ENCODE measurements at places on chromosomes 12 and 14.

DNA sequence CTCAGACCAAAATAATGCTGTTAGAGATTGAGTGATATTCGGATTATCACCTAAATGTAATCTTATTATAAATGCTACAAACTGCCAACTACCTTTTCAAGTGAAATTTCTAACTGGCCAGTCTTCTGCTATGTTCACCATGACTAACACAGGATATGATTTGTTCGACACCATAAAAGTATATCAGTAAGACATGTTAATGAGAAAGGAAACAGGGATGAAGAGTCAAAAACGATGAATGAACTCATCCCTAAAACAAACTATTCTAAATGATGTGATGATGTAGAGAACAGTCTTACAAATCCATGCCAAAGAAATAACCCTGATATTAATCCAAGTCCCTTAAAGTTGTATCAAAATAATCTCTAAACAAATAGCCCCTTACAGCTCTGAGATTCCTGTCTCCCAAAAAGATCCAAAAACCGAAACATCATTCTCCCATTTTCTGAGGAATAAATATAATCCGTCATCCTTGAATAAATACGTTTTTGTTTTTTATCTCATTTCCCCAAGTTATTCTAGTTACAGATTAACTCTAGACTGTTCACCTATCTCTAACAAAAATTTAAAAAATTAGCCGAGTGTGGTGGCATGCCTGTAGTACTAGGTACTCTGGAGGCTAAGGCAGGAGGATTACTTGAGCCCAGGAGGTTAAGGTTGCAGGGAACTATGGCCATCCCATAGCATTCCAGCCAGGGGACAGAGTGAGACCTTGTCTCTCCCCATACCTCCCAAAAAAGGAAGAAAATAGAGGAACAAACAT is 9.1 kb downstream of the SCAF11 start:
- DNase-seq = no peak

- DNase-seq = no peak
These were observed 118.1 kb downstream of the SLC38A1 start for GRCh38 chr12:46150735-46151134.

DNA sequence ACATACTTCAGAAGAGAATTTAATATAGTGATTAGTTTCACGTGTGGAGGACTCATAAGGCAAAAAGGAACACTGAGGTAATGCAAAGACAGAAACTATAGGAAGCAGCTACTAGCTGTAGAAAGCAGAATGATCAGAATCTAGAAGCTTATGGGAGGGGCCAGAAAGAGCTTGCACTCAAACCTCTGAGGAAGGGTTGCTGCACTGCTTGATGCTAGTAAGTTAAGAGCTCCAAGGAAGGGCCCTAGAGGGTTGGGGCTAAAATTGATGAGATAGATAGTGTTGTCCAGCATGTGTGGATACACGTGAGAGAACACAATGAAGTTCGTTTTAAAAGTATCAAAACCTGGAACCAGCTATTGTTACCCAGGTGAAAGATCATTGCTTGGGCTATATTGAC is 311.1 kb downstream of the SLC6A15 start:
- no peak for DNase-seq

- DNase-seq = no peak
These were observed 74.7 kb downstream of the PRORP start for GRCh38 chr14:35197015-35197414.

GRCh38 chr12:25320123-25321006 is 69.6 kb upstream of the KRAS start:
- no peak for DNase-seq

GRCh38 chr12:123143736-123144461 is 7.0 kb downstream of the PITPNM2 start:
- no peak for DNase-seq

DNA sequence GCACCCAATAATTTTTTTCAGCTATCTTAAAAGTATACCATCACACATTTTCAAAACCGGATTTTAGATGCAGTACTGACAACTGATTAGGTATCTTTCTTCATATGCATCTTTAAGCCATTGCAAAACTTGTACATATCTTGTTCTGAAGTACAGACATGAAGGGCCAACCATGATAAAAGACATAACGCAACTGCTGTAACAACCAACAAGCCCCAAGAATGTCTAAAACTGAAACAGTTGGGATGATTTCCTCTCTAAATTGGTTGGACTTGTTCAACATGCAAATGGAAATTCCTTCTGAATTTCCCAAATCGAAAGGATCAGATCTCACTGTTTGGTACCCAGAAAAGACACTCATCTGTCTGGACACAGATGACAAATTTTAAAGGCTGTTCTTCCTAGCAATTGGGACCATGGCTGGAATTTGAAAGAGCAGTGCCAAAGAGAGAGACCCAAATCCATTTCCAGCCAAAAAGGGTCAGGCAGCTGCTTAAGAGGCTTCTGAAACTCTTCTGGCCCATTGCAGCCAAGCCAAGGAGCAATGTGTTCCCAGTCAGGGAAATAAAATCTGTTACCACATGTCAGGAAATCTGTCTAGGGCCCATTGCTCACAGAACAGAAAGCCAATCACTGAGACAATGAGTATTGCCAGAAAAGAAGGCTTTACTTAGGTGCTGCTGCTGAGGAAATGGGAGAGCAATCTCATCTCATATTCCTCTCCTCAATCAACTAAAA is 1122.4 kb upstream of the USP15 start:
- no peak for DNase-seq

DNA sequence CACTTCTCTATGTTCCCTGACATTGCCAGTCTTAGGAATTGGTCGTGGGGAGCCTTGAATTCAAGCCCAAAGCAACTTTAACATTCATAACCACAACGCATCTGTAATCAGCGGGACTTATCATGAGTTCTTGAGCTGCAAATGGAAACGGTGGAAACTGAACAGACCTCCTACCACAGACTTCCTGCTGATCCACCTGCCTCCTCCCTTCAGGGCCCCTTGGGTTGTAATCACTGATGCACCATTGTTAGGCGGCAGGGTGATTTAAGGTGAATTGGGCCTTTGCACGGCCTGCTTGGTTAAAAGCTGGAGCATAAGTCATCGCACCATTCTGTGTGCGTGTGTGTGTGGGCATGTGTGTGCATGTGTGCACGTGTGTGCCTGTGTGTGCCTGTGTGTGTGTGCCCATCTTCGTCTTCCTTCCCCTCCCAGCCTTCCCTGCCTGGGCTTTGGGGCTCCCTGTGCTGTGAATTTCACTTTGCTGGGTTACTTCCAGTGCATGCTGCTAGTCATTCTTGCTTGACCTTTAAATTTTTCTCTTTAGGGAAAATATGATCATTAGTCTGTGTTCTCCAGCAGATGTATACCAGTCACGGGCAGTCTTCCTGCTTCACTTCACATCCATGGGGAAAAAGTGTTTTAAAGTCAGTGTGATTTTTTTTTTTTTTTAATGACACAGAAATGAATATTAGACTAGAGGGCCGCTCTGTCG is 29.1 kb downstream of the CHST11 start:
- no peak for DNase-seq

DNA sequence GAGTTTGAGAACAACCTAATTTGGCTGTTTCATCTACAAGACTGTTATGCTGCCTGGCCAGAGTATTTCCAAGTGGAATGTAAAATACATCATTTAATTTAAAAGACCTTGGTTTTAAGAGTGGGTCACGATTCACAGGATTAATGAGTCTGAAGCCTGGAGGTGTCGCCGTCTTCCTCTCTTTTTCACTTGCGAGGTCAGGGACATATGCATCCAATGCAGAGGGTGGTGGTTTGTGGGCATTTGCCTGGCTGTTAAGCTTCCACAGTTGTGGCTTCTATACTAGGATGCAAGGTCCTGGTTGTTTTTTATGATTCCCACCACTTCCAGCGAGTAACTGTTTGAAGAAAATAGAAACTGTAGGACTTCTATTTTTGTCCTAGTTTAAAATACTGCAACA is 22.8 kb upstream of the RASSF3 start:
- DNase-seq = no peak

- no peak for DNase-seq
These were observed 153.0 kb downstream of the NOVA1 start for GRCh38 chr14:26444822-26445221.

GRCh38 chr12:59844750-59845149 is 248.9 kb downstream of the SLC16A7 start:
- DNase-seq = no peak

DNA sequence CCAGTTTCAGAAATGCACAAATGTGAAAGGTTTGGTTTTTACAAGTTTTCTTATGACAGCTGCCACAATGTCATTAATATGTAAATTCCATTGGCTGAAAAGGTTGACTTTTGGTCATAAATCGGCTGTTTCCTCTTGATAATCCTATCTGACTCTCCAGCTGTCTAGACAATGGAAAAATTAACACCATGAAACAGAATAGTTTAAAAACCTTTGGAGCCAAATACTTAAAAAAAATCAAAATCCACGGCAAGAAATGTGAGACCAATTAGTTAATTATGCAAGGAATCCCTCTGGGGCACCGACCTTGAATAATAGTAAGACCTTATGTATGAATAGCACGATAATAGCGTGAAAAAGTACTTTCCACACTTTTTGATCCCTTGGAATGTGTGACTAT is 138.0 kb downstream of the ZNF664 start:
- DNase-seq = no peak

- no peak for DNase-seq
These were observed 413.1 kb downstream of the ZFP36L1 start for GRCh38 chr14:68379510-68380328.

GRCh38 chr12:51441583-51441982 is 17.0 kb downstream of the SLC4A8 start:
- no peak for DNase-seq

DNA sequence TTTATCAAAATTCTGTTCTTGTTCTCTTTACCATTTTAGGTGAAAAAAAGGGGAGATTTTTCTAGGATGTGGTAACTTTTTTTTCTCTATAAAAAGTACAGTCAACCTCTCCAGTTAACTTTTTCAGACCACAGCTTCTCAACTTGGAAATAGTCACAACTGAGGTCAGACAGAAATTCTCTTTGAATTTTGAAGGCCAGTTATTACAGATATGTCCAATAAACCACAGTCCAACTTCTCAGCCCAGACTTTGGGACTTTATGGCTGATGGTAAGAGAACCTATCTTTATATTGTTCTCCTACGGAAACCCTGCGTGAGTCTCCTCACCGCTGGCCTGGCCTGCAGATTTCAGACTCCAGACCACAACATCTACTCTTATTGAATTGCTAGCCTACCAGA is 176.7 kb downstream of the DACT1 start:
- no peak for DNase-seq

GRCh38 chr14:102231476-102232347 is 73.3 kb downstream of the MOK start:
- DNase-seq = no peak

GRCh38 chr12:45098766-45099165 is 47.9 kb upstream of the DBX2 start:
- no peak for DNase-seq

DNA sequence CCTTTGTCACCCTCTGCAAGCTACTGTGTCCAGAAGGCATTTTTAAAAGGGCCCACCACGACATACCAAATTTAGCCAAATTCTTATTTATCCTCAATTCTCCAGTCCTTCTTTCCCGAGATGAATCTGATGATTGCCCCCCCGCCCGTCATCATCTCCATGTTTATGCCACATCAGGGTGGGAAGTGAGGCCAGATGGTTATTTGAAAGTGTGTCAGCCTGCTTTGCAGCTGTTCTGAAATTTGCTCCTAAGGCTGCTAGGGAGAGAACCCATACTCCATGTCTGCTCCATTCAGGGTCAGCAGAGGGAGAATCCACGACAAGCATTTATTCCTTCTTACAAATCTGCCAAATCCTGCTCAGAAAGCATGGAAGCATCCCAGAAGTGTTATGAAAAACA is 337.8 kb downstream of the ADAMTS20 start:
- no peak for DNase-seq
